ENCODE measurements at places on chromosomes 16 and 17.

- DNase-seq: no peak
These were observed 22.7 kb upstream of the CPSF4L start for GRCh38 chr17:73284354-73284753.

DNA sequence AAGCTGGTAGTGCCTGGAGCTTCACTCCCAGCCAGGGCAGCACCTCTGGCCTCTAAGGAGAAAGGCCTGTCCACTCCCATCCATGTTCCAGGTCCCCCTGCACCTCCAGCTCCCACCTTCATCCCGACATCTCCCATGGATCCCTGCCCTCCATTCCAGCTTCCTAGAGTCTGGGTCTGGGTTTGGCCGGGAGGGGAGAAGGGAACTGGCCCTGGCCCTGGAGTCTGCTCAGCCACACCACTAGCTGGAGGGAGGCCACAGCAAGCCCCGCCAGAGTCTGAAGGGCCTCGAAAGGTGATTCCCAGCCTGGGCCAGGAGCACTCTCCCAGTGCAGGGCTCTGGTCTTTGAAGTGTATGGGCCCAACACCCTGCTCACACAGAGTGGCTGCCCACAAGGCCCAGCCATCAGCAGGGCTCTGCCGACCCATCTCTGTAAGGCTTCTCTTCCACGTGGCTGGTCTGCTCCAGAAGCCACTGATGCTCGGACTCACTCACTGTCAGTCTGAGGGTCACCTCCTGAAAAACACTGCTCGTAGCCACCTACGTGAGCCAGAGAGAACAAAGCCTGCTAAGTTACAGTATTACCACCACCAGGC is 4.7 kb downstream of the NAT9 start:
- DNase-seq: no peak

- DNase-seq: no peak
These were observed 18.5 kb downstream of the SRCIN1 start for GRCh38 chr17:38587203-38587602.

DNA sequence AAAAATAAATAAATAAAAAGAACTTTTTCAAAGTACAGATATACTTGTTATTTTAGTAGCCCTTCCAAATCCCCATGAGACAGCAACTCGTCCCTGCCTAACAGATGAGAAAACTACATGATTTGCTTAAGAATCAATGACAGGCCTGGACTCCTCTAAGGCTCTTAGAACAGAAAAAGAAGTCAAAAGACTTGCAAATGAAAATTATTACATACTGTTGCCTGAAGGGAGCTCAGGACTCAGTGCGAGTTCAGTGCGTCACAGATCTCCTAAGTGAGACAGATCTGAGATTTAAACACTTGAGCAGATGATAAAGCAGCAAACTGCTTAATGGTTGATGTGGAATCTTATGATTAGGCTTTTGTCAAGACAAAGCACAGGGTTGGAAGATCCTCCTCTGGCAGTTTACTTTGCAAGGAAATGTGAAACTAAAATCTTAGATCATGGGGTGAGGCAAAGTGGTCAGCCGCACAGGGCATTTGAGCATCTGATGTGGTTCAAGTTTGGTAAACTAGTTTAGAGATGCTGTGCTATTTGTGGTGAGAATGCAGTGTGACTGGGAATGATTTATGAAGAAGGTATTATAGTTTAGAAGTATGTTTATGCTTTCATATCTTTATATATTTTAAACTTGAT is 138.1 kb downstream of the TRIM37 start:
- DNase-seq: no peak

GRCh38 chr17:47966079-47966519 is 4.8 kb upstream of the CDK5RAP3 start:
- DNase-seq: no peak

GRCh38 chr17:67021196-67021595 is 23.2 kb upstream of the CACNG1 start:
- no peak for DNase-seq

DNA sequence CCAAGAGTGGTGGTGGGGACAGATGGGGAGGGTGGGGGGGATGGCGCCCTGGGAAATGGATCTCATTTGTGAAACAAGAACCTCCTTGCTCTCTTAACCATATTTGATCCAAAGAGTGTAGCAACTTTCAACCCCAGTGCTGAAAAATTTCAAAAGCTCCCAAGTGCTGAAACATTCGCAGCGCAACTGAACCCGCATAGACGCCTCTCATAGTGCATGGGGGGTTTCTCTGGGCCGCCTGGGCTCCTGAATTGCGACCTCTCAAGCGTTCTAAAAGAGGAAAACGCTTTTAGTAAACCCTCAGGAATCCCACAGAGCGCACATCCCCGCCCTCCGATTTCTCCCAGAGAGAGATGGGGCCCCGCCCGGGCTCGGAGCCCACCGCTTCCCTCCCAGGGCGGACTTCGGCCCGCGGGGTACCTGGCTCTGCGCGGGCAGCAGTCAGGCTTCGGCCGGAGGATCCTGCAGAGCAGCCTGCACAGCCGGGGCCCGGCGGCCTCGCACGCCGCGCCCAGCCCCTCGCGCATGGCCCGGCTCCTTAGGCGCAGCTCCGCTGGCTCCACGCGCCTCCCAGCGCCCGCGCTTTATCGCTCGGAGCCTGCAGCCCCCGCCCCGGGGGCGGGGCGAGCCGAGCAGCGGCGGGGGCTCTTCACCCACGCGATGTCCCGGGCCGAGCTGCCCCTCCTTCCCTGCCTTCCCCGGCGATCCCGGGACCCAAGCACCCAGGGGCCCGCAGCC is 7.0 kb downstream of the NOS2 start:
- peak; percentile 34 for DNase-seq

GRCh38 chr17:38434178-38434665 is 6.0 kb downstream of the ARHGAP23 start:
- no peak for DNase-seq

DNA sequence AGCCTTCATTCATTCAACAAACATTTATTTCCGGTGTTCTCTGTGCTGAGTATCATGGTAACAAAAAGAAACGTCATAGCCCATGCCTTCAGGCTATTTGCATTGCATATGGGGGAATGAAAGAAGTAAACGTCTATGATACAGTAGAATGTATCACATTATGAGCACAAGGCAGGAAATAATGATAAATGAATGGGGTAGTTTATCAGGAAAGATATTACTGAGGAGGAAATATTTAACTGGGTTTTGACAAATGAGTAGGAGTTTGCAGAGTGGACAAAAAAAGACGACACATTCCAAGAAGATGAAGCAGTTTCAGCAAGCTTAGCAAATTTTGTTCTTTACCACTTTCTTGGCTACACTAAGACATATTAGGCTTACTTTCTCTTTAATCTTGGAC is 1.3 kb upstream of the KRTAP4-7 start:
- DNase-seq: no peak

GRCh38 chr17:69495787-69496186 is 81.3 kb downstream of the MAP2K6 start:
- DNase-seq: no peak

DNA sequence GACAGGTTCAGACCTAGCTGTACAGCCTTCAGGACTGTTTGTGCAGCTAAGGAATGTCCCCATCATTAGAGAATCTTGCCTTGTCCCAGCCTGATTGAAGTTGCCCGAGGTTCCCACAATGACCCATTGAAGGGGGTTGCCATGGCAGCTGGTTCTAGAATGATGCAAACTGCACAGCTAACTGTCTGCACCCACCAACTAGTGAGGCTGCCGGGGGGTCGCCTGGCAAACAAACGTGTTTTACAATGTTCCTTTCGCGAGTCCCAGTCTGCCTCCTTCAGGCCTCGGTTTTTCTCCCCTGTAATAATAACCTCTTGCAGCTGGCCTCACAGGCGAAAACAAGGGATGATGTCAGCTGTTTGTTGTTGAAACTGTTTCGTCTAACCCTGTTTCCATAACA is 5.5 kb downstream of the C16orf96 start:
- DNase-seq: no peak

GRCh38 chr16:89721546-89722391 is 432 bp downstream of the ZNF276 start:
- DNase-seq: no peak

DNA sequence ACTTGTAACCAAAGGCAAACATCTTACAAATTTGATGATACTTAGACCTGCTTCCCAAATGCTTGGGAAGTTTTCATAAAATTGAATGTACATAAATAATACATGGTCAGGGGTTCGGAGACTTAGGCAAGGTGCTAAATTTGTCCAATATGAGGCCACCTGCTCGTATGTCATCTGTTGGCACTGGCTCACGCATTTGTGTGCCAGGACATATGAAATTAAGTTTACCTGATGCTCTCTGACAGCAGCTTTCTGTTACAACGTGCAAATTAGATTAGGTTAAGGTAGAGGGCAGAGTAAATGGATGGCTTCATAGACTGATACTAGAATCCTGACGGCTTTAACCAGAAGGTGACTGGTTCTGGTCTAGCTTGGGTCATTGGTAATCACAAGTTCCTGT is 970.3 kb upstream of the RBFOX1 start:
- no peak for DNase-seq

DNA sequence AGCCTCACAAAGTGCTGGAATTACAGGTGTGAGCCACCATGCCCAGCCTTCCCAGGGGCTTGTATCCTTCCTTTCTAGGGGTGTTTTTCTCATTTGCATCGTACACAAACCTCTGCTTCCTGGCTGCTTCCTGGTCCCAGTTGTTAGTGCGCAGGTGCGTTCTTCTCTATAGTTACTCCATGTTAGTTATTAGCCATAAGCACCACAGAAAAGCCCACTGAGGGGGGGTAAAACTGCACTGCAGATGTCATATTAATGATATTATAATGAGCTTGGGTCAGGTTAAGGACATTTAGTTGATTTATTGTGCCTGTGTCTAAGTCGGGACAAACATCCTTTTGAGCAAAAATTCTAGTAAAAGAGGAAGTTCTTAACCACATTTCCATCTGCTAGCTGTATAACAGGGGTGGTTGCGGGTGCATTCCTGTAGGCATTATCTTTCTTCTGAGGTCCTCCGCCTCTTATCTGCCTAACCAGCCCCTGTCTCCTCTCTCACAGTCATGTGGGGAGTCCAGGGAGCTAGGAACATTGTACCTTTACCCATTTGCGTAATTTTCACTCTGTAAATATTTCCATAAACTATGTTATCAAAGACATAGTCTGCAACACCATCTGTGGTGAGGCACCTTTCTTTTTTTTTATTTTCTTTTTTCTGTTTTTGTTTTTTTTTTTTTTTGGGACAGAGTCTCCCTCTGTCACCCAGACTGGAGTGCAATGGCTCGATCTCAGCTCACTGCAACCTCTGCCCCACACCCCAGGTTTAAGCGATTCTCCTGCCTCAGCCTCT is 23.6 kb upstream of the ATF7IP2 start:
- no peak for DNase-seq

GRCh38 chr16:4194661-4195060 is 47.2 kb downstream of the SRL start:
- DNase-seq: no peak

- no peak for DNase-seq
These were observed 66.2 kb downstream of the MYH13 start for GRCh38 chr17:10306585-10306984.

DNA sequence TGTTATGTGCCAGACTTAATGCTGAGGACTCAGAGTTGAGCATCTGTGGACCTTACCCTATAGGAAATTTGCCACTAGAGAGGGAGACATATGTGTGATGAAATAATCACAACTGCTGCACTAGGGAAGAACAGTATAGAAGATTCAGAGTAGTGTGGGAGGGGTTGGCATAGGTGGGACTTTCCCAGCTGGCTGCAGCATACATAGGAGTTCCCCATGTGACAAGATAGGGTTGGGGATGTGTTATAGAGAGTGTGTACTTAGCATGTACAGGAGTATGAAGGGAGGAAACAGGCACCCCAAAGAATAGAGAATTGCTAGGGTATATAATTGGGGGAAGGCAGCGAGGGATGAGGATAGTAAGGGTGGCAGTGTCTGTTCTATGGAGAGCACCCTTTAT is 2.9 kb downstream of the NUP93 start:
- no peak for DNase-seq

Measured in GM12892 (cell line).